ENCODE measurements at places on chromosomes 2 and 18.

GRCh38 chr2:128003463-128003862 lies 24.4 kb downstream of the SAP130 start:
- DNase-seq, result no peak

- DNase-seq, result no peak
Observed at GRCh38 chr2:219671279-219671678, 43.8 kb downstream of the SLC4A3 start.

DNA sequence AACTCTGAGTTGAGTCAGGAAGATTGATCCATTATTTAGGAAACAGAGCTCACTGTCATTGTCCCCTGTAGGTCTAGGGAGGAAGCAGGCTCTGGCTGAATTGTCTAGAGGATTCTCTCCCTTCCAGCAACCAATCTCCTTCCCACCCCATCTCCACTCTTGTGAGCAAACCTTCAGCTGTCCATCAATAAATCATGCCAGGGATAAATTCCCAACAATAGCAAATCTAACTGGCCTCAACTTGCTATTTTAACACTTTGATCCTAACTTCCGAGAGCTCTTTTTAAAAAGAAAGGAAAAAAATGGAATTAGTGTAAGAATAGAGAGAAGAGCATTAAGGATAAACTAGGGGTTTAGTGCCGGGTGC lies 53.5 kb downstream of the ATP8B1 start:
- DNase-seq, result no peak

GRCh38 chr2:181262782-181263181 lies 194.4 kb upstream of the ITGA4 start:
- no peak for DNase-seq

GRCh38 chr2:62309081-62309464 lies 113.2 kb downstream of the B3GNT2 start:
- no peak for DNase-seq

GRCh38 chr2:80490964-80491363 lies 186.4 kb upstream of the LRRTM1 start:
- DNase-seq, result no peak

GRCh38 chr2:28506112-28506910 lies 10.5 kb downstream of the PLB1 start:
- DNase-seq, result no peak

DNA sequence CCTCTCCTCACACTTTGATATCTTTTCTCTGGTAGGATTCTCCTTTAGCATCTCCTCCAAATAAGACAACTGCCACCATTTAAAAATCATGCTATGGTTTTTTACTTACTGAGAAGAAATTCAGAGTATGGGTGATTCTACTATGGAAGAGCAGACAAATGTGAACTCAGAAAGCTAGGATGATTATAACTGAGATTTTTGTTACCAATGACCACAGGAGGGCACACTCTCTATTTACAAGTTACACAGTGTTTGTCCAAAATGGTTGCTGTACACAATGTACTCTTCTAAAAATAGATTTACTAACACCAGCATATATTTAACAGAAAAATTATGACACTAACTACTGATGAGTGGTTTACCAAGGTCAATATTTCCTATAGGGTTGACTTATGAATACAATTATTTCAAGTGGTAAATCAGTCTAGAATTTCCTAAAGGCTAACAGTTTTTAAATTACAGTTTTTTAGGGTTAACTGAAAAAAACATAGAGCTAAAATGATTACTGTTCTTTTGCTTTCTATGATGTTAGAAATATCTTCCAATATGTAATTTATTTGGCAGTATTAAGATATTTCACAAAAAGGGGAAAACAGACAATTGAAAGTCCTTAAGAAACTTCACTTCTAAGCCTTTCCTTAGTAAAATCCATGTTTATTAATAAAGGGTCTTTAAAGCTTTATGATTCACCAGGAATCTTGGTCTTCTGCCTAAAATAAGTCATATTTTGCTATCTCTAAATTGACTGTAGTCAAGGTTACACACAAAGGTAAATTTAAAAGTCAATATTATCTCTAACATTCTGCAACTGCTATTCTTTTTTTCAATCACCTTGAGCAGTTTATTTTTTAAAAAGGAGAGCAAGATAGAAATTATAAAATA lies 57.2 kb downstream of the MAP4K3 start:
- peak; percentile 52 for DNase-seq

- DNase-seq, result peak; percentile 30
Observed at GRCh38 chr18:74654638-74655037, 57.0 kb downstream of the ZNF407 start.

DNA sequence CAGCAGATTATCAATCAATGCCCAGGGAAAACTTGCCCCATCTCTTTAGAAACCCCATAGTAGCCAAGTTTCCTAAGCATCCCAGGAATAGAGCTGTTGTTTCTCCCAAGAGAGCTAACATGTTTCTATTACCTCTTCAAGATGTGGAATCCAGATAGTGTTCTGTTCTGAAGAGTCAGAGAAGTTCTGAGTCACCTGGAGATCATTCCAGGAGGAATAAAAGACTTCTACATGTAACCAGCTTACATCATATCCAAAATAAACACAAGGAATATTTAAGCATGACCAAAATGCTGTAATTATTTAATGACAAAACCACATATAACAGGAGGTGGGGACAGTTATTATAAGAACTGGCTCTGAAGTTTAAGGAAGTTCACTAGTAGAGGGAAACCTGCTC lies 51.0 kb upstream of the GORASP2 start:
- no peak for DNase-seq

GRCh38 chr2:229779650-229780049 lies 65.3 kb upstream of the DNER start:
- DNase-seq, result no peak

- DNase-seq, result no peak
Observed at GRCh38 chr2:233241803-233242202, 9.7 kb upstream of the ATG16L1 start.

DNA sequence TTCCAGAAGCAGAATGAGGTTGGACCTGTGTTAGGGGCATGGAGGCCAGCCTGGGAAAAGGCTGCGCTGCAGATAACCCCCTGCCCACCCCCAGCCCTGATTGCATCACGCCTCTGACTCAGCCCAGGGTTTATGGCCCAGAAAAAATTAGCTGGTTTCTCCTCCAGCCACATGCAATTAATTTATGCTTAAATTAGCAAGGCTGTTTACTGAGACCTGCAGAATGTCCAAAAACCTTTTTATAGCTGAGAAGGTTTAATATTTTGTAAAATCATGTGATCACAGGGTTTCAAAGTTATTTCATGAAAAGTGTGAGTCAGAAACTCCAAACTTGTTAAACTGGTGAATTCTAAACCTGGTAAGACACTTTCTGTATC lies 123.1 kb upstream of the HDAC4 start:
- no peak for DNase-seq

DNA sequence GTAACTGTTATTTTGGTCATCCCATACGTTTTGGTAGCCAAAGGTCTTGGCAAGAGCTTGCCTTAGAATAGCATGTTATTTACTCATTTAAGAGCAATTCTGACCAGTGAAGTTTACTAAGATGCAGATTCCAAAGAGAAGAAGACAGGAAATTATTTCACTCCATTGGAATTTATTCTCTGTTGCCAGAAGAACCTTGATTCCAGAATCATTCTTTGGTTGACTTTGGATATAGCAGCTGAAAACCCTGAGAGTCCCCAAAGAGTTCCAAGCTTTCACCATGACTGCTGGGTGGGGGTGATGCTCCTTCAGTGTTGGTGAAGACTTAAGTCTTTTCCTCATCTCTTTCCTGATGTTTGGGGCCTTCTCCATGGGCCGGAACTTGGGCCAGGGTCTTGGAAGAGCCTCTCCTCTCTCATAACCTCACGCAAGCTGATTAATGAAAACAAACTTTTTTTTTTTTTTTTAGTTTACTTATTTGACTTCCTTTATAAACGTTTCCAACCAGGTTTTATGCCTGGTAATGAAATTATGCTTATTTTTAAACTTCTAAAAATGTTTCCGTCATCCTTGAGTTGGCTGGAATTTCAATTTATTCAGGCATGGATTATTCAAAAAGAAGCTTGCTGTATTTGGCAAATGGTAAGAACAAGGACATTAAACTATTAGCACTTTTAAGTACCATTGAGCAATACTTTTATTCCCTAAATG lies 192.0 kb downstream of the MTX2 start:
- no peak for DNase-seq

- DNase-seq, result no peak
Observed at GRCh38 chr2:119289093-119289492, 65.5 kb downstream of the STEAP3 start.

- DNase-seq, result no peak
Observed at GRCh38 chr2:234102112-234102511, 51.6 kb downstream of the SPP2 start.

DNA sequence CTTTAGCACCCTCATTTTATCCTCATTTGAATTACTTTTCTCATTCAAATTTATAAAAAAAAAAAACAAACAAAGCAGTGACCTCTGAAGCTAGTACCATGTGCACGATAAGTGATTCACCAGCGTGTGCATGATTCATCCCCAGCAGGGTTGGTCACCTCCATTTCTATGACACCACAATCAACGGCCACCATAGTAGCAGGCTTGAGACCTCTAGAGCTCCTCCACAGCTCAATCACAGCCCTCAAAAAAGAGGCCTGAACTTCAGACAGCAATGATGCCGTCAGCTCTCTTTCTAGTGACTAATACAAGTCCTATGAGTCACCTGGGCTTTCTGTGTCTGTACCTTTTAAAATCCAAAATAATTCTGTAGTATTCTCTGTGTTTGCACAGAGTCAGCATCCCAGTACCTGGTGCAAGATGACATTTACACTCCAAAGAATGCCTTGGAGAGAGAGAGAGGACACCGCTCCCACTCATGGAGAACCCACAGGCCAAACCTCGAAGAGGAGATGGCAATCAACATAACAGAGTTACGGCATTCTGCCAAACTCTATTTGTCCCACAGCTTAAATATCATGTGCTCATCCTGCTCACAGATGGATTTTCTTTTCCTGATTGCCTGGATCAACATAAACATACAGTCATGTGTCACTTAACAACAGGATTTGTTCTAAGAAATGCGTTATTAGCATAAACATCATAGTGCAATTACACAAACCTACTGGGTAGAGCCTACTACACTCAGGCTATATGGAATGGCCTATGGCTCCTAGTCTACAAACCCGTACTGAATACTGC lies 58.7 kb downstream of the L3MBTL4 start:
- peak; percentile 34 for DNase-seq

- DNase-seq, result no peak
Observed at GRCh38 chr2:217090024-217090473, 230.2 kb upstream of the TNP1 start.

DNA sequence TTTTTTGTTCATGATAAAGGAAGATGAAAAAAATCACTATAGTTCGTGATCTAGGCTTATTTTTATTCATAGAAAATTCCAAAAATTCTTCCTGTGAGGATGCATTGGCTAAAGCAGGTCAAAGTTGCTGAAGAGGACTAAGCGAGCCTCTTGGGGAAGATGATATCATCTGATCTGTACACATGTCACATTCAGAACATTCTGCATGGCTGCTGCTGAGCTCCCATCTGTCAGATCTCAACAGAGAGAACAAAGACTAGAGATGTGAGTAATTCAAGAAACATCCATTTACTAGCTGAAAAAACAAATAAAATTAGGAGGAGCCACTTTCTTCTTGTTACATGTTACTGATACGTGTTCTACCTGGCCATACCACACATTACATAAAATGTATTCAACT lies 518.6 kb upstream of the FSIP2 start:
- DNase-seq, result peak; percentile 66

GRCh38 chr2:141055531-141055930 lies 1075.3 kb downstream of the LRP1B start:
- DNase-seq, result no peak

DNA sequence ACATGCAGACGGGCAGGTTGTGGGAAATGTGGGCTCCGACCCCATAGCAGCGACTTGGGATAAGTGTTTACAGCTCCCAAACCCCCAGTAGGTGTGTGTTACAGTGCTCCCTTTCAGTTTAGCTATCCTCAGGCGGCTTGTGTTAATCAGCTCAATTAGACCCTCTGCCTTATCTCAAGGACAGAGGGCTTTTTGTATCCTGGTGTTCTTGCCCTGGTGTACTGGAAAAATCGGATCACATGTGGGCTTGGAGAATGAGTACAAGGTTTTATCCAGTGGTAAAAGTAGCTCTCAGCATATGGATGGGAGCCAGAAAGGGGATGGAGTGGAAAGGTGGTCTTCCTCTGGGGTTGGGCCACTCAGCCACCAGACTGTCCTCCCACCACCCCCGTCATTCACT lies 264.7 kb upstream of the SYT4 start:
- no peak for DNase-seq

GRCh38 chr2:13543550-13543949 lies 826.8 kb downstream of the TRIB2 start:
- DNase-seq, result no peak

DNA sequence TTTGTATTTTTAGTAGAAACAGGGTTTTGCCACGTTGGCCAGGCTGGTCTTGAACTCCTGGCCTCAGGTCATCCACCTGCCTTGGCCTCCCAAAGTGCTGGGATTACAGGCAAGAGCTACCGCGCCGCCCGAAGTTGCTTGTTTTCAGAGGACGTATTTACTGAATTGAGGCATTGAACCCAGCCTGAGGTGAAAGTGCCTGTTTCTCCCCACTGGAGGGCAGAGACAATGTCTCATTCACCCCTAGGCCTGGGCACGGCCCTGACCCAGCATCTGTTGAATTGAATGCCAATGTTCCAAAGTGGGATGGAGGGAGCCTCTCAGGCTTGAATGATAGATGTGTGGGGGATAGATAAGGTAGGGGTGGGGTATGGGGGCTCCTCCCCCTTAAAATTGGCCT lies 4.5 kb upstream of the TMBIM1 start:
- no peak for DNase-seq

GRCh38 chr2:227761740-227762476 lies 16.2 kb downstream of the SCYGR8 start:
- no peak for DNase-seq

DNA sequence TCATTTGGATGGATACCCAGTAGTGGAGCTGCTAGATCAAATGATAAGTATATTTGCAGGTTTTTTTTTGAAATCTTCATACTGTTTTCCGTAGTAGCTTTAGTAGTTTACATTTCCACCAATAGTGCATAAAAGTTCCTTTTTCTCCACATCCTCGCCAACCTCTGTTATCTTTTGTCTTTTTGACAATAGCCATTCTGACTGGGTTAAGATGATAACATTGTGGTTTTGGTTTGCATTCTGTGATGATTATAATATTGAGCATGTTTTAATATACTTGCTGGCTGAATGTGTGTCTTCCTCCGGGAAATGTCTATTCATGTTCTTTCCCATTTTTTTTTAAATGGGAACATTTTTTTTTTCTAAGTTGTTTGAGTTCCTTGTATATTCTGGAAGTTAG lies 260.0 kb downstream of the GULP1 start:
- no peak for DNase-seq

Data from NCI-H1694 treated with DMSO at 0.1 percent for 48 hours (cell line).